Activated CD4-positive, CD25-positive, alpha-beta regulatory T cell (primary cell): ENCODE measurements at places on chromosomes 6 and 20.

DNA sequence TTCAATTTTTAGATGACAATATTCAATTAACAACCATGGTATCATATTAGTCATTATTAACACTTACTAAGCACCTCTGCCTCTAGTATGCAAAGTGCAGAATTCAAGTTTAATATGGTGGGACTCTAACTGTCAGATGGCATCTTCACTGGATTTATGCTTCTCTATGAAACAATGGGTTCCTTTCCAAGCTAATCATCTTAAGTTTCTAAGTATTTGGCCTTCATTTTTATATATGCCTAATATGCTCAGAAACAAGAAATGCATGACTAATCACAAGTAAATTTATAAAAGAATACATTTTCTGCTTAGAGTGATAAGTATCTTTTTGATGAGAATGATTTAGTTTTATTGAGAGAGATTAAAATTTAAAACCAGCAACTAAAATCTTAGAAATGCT, 144.7 kb downstream of the HIVEP2 start:
- no peak for DNase-seq

- no peak for DNase-seq
Observed at GRCh38 chr6:47288267-47289090, 21.2 kb downstream of the TNFRSF21 start.

DNA sequence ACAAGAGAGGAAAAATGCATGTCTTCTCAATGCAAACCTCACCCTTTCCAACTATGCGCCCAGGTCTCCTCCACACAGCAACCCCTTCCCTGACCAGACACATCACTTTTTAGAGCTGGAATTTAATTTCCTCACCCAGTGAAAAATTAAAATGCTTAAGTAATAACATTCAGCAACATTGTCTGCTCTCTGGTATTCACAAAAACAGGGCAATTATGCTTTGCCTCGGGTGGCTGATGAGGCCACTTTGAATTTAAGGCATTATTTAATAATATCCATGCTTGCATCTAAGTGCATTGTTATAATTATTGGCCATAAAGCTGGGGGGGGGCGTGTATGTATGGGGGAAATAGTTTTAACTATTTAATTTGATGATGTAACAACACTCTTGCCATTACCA, 777.8 kb upstream of the NRSN1 start:
- no peak for DNase-seq

GRCh38 chr6:37987018-37987417, 167.5 kb downstream of the ZFAND3 start:
- no peak for DNase-seq

DNA sequence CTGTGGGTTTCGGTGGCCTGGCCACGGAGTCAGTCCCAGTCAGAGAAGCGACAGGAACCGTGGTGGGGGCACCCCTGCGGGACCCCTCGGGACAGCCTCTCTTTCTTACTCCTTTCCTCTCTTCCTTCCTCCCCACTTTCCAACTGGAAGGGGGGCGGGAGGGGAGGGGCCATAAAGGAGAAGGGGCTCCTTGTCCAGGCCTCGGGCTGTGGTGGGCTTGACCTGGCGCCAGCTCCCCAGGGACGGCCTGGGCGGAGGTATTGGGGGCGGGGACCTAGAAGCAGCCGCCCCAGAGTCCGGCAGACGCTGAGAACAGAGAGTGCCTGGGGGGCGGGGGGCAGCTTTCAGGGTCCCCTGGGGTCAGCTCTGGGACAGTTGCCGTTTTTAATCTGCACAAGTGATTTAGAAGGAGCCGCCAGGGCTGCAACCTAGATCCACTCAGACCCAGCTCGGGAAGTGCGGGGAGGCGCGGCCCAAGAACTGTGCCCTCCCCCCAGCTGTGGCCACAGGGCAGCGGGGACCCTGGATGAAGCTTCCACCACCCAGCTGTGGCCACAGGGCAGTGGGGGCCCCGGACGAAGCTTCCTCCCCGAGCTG, 6.4 kb upstream of the ABHD16B start:
- DNase-seq, result no peak

DNA sequence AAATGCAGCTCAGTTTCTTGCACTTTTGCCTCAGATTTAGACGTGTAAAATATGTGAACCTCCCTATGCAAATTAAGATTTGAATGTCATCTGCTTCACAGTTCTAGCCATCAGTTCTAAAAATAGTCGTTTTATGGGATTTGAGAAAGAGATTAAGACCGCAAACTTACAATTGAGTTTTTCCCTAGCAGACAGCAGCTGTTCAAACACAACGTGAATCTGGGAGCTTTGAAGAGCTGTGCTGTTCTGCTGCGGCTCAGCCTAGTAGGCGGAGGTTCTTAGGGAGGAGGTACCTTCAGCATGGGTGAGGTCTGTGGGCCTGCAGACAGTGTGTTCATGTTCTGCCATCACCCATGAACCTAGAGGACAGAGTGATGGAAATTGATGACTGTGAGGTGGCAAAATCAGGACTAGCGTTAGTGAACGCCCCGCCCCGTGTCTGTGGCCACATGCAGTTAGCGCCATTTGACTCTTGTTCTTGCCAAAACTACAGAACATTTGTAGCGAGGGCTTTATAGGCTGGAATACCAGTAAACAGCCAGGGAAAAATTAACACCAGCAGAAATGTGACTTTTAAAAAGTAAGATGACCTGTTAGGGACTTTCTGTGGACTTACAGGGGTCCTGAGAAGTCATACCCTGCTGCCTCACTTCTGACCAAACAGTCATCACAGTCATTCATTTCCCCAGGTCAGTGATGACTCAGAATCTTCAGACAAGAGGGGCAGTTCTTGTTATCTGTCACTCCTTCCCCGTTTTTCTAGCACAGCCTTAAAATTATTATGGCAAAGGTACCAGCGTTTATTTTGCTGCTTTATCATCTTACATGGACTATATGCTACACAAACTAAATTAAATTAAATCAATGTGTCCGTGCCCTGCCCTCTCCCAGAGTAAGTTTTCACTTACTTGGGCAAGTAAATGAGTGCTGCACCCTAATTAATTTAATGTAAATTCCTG, 84.3 kb upstream of the TMEM181 start:
- DNase-seq, result no peak

GRCh38 chr6:111361648-111362047, 121.4 kb downstream of the REV3L start:
- no peak for DNase-seq

GRCh38 chr6:169527306-169527705, 174.5 kb downstream of the WDR27 start:
- no peak for DNase-seq

- no peak for DNase-seq
Observed at GRCh38 chr6:22471132-22471690, 98.2 kb upstream of the HDGFL1 start.

- DNase-seq, result no peak
Observed at GRCh38 chr20:13661070-13661685, 22.4 kb upstream of the TASP1 start.

DNA sequence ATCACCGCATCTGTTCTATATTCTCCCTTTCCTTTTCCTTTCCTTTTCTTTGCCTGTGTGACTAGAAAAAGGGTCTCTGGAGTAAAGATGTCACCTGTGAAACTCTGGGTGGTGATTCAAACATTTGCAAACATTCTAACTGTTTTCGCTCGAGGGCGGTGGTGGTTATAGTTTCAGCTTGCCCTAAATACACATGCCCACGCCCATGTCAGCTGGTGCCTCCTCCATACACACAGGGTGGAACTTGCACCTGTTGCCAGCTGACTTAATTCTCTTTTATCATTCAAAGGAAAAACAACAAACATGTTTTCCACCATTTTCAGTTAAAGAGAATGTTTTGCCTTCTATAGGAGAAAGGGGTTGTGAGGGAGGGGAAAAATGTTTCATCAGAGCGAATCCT, 381.9 kb upstream of the ARID1B start:
- no peak for DNase-seq

DNA sequence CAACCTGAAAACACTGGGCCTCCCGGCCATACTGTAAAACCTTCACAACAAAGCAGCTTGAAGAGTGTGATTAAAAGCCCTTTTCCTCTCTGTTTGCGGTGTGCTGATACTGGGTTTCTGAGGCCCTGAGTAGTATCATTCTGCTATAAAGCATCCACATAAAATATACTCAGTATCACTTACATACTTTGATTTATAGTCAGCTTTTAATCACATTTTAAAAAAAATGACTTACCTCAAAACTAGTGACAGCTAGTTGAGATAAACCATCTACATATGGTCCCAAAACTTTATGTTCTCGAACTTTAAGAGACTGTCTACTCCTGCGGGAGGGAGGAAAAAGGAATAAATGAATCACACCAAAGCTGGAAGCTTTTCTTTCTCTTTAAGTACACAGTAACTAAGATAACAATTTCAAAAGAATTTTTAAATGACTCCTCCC, 135.7 kb downstream of the KIF13A start:
- no peak for DNase-seq

DNA sequence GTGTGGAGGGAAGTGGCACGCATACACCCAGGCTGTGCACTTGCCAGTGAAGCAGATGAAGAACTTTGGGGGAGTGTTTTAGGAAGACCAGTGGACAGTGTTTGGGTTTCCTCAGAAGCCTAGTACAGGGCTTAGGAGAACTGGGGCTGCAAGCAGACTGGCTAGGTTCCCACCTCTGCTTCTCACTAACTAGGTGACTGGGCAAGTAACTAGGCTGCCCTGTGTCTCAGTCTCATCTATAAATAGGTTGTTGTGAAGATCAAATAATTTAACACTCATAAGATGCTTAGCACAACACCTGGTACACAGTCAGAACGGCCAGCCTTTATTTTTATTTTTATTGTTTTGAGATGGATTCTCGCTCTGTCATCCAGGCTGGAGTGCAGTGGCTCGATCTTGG, 312.1 kb downstream of the CDH26 start:
- no peak for DNase-seq

DNA sequence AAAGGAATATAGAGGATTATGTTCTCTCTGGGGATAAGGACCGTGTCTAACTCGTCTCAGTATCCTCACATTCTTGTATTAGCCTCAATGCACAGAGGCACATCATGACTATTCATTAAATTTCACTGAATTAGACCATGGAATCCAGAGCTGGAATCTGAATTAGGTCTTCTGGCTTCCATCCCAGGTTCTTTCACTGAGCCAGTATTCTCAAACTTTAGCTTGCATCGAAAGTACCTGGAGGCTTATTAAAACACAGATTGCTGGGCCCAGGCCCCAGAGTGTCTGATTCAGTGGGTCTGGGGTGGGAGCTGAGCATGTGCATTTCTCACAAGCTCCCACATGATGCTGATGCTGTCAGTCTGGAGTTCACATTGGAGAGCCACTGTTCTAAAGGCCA, 142.0 kb downstream of the UST start:
- no peak for DNase-seq

DNA sequence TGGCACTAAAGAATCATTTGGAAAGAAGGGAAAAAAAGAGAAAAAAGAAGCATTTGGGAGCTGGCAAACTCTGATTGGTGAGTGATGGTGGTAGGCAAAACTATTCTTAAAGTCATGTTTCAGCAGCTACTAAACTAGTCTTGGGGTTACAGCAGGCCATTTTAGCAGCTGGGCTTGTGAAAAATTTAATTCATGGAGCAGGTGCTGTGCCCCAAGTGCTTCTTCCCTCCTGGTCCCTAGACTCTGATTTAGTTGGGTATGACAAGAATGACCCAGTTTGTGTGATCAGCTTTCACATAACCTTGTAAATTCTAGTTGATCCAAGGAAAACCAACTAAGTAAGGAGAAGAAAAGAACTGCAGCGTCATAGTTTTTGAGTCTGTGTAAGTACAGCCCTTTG, 1.1 kb upstream of the ASIP start:
- no peak for DNase-seq

DNA sequence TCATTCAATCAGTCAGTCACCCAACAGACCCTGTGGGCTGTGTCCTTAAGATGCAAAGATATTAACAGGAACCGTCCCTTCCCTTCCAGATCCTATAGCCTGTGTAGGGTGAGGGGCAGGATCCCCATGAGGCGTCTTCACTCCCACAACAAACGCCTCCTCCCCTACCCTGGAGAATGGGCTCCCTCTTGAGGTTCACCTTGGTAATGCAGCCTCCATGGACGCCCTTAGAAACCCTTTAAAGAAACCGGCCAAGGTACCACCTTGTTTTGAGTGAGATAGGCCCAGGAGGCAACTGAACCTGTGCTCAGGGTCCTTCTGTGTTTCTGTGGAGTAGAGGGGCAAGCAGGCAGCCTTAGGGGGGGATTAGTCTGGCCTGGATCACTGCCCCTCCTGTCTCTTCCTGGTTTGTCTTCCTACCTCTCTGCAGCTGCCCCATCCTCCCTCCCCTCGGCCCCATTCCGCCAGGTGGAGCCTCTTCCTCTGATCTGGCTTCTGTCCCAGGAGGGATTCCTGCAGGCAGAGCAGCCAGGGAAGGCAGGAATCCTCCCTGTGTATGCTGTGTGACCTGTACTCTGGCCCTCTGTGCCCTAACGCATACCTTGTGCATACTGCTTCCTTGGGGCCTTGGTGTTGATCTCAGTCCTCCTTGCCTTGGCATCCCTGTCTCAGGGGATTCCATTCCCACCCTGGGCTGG, 6.6 kb upstream of the GUCA1A start:
- peak; percentile 61 for DNase-seq

GRCh38 chr20:57505979-57506378, 19.0 kb downstream of the CTCFL start:
- no peak for DNase-seq

- DNase-seq, result no peak
Observed at GRCh38 chr6:32081168-32081990, 27.8 kb downstream of the TNXB start.

DNA sequence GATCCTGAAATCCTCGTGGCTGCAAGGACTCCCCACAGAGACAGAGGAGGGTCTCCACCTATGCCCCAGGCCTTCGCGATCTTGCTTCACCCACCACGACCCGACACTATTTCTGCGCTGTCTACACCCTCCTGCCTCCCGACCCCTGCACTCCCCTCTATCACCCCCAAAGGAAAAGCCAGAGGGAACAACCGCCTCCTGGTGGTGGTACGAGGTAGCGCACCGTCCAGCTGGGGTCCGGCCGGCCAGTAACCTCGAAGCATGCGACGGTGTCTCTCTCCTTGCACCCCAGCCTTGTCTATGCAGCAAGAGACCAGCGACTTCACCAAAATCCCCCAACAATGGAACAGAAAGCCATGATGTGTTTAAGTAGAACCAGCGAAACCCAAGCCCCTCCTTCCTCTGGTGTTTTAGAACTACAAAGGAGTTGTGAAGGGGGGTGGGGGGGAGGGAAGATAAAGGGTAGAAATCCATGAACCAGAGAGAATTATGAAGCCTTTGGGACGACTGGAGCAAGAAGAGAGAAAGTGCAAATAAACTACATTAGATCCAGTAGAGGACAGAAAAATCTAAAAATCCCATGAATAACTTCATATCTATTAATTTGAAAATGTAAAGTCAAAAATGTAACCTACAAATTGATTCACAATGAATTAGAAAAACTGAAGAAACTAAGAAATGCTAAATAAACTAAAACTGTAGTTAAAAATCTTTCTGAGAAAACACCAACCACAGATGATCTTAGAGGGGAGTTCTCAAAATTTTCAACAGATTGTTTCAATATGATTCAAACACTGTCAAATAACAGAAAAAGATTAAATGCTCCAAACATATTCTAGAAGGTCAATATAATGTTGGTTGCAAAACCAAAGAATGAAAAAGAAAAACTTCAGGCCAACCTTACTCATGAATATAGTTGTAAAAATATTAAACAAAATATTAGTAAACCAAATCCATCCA, 168.0 kb downstream of the CDK19 start:
- DNase-seq, result no peak
